NK-92 treated with Interleukin-12 subunit alpha and Interleukin-12 subunit beta, amount 100 ng/mL, for 24 hours (cell line): ENCODE measurements at places on chromosomes 4 and X.

DNA sequence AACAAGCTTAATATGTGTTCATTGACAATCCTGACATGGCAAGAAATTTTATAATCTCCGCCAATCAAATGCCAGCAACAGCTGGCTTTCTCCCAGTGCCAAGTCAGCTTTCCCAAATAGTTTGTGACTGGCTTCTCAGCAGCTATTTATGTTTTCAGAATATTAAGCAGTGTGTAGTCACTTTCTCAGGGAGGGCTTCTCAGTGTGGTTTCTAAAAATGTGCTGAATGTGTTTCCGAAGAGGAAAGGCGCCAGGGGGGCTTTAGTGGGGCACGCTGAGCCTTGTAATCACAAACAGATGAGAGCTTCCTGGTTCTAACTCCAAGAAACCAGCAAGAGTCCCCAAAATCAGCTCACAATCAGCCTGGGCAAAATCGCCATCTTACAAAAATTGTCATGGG lies 258.7 kb upstream of the CPEB2 start:
- no peak for DNase-seq

DNA sequence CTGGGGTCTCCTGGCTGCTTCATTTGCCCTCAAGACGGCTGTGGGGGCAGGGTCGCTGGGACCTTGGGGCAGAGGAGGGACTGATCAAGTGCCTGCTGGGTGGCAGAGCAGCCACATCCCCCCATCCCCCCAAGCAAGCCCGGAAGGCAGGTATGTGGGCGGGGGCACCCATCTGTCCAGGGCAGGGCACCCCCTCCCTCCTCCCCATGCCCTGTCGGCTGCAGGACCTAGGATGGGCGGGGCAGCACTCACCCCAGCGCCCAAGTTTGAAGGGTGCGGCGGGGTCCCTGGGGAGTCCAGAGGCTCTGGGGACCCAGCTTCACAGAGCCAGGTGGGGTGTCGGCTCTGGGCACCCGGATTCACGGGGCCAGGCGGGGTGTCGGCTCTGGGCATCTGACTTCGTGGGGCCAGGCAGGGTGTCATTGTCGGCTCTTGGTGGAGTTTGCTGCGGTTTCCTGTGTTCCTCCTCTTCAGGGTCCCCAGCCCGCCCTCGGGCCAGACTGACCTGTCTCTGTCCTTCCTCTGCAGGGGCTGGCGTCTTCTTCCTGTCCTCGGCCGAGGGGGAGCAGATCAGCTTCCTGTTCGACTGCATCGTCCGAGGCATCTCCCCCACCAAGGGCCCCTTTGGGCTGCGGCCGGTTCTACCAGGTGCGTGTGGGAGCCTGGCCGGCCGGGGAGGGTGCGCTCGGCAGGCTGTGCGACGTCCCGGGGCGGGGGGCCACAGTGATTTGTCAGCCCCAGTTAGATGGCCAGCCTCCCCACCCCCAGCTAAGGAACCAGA lies 22.1 kb downstream of the DOK7 start:
- peak; percentile 38 for DNase-seq

GRCh38 chrX:145190801-145191389 lies 56.4 kb upstream of the SPANXN1 start:
- no peak for DNase-seq

GRCh38 chrX:129840344-129840743 lies 3.3 kb downstream of the ZDHHC9 start:
- no peak for DNase-seq

DNA sequence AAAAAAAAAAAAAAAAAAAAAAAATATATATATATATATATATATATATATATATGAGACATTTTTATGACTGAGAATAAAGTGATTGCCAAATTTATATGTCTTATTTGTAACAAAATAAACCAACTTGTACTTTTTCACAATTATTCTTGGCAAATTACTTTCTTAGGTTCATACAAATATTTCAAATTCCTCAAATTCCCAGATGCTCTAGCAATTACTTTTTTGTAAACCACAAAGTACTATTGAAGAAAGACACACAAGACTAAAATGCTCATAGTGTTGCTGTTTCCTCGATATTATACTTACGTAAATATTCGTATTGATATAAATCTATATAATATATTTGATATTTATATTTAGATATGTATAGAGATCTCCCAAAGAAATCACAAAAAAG lies 390.0 kb downstream of the FAT4 start:
- DNase-seq, result no peak

- DNase-seq, result no peak
Measured at GRCh38 chr4:34814266-34814665, 1430.0 kb downstream of the ARAP2 start.

GRCh38 chrX:129714581-129714980 lies 24.2 kb upstream of the XPNPEP2 start:
- no peak for DNase-seq

GRCh38 chrX:40291553-40291952 lies 193.8 kb upstream of the BCOR start:
- no peak for DNase-seq

DNA sequence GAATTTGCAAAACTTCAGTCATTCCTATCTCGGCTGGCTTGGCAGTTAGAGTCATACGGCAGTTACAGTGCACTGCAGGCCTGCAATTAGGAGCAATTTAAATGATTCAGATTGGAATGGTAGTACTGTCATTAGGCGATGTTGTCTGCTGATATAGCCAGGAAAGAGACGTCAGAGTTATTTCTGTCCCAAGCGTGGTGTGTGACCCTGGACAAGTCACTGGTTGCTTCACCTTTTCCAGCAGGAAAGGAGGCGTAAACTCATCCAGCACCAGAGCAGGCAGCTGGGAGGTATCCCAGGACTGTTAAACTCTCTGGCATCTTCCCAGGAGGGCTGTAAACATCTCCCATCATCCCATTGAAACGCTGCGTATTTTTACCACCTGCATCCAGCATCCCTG lies 836 bp upstream of the LNX1 start:
- no peak for DNase-seq

GRCh38 chr4:8552024-8552423 lies 28.2 kb upstream of the GPR78 start:
- no peak for DNase-seq

GRCh38 chr4:109419679-109420078 lies 13.9 kb upstream of the SEC24B start:
- no peak for DNase-seq

DNA sequence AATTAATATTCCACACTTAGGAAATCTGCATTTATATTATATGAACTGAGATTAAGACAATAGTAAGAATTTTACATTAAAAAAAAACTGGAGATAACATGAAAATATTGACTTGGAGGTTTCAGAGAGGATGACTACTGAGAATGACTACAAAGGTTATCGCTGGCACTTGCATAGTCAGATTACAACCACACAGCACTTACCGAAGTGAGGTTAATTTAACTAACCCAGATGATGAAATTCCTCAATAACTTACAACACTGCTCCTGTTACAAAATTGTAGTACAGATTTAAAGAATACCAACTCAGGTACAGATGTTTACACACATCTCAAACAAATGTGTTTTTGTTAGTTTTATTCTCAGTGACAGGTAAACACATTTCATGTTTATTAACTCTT lies 283.5 kb downstream of the CAMK2D start:
- DNase-seq, result no peak

- DNase-seq, result no peak
Measured at GRCh38 chrX:332916-333610, 14.5 kb upstream of the GTPBP6 start.

DNA sequence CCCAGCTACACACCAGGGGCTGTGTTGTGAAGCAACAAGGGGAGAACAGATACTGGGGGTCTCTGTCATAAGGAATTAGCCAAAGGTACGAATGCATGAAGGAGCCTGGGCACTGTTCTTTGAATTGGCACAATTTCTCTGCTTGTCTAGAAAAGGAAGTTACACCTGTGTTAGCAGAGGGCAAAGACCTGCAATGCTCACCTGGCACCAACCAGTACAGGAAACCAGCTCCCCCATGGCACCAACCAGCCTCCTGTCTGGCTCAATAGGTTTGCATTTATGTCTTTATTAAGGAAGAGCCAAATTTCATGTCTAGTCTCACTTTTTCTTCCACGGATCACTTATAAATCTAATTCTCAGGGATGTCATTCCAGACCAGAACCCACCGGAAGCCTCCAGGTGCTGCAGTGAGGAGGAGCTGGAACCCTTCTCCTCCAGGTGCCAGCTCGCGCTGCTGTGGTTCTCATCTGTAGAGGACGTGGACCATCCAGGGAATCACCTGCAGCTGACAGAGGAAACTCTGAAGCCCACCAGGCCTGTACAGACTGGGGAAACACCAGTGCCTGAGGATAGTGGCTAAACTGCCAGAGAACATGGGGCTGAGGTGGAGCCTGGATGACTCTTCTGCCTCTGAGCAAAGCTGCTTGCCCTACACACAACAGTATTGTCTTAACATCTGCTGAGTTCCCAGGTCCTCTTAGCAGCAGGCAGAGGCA lies 113.4 kb upstream of the TRIM2 start:
- no peak for DNase-seq

DNA sequence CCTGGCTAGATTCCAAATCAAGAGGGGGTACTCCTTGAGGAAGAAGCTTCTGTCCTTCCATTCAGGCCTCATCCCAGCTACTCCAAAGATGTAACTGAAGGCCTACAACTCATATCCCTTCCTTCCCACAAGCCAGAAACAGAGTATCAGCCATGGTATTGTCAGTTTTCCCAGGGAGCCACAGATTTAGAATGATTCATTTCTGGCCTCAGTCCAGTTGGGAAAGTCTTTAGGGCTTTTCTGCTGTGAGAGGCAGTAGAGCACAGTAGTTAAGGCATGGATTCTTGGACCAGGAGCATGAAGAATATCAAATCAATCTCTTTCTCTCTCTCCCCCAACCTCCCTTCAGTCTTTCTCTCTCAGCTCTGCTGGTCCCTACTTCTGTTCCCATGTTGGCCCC lies 505.0 kb downstream of the BCOR start:
- DNase-seq, result no peak

GRCh38 chr4:6944301-6945051 lies 34.9 kb downstream of the TBC1D14 start:
- DNase-seq, result no peak

DNA sequence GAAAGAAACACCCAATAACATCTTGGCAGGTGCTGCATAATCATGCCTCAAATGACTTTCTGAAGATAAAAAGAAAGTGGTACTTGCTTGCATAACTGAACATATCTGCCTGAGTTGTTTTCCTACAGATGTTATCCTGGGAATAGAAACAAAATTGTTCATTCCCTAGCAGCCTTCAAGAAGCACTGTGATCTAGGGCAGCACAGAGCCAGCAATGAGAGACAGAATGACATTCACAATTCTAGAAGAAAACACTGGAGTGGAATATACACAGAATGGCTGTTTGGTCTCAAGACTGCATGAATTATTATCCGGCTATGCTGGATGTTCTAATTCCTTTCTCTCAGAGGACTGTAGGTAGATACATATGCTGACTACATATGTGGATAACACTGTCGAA lies 790.9 kb downstream of the PDHA2 start:
- no peak for DNase-seq

DNA sequence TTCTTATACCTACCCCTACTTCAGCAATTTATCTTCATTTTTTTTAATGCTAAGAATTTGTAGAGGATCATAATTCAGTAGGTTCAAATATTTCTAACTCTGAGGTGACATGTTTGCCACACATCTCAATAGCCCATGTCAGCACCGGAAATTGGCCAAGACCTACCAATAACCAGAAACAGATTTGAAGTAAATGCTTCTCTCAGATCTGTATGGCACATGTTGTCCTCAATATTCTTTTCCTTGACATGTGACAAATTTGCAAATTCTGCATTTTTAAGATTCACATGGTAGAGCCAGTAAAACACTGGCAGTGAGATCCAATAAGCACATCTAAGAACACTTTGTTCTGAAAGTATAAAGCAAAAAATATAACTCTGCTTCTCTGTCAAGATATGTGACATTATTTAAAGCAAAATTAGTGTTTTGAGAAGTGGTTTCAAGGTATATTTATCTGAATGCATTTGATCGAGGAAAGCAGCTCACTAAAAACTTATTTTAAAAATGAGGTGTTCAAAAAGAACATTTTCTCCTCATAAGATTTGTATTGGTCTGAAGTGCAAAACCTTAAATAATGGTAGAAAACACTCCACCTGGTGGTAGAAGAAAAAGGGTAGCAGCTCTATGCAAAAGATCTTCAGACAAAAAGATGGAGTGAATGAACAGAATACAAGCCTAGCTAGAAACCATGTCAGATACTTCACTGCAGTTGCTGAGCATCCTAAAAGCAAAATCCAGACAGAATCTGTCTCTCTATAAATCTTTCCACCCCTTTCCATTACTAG lies 513.8 kb upstream of the FAM241A start:
- DNase-seq, result no peak

DNA sequence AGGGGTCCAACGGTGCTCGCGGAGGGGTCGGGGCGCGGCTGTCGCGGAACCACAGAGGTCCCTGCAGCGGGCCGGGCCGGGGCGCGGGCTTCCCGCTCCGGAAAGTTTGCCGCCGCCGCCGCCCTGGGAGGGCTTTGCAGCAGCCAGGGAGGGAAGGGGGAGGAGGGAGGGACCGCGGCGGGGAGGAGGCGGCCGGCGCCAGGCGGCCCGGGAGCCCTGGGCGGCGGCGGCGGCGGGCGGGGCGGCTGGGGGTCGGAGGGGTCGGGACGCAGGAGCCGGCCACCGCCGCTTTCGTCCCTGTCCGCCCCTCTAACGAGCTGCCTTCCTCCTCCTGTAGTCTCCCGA lies 375 bp downstream of the FGFR3 start:
- DNase-seq, result no peak

GRCh38 chr4:100257567-100257966 lies 67.3 kb upstream of the DDIT4L start:
- DNase-seq, result no peak

DNA sequence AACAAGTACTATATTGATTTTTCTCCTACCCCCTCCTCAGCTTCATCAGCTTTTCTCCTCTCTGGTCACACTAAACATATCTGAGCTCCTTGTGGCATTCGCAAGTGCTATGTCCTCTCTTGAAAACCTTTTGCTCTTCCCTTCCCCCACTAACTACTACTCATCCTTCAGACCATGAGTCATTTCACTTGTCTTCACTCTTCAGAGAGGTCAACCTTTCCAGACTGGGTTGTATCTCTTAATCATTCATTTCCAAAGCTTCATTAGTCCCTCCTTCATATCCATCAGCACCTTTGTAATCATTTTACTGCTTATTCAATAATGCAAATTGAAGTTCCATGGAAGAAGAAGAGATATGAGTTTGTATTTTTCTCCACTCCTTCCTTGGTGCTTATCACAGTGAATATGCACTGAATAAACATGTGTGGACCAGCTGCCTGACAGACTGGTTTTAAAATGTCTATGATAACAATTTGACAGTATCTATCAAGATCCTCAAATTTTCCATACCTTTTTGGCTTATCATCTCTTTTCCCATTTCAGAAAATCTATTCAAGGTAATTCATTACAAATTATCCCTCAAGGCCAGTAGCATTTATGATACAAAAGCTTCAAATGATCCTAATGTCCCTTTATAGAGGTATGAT lies 28.4 kb downstream of the DDX60L start:
- DNase-seq, result no peak

- DNase-seq, result no peak
Measured at GRCh38 chr4:106160560-106160959, 155.4 kb downstream of the TBCK start.

- no peak for DNase-seq
Measured at GRCh38 chr4:41934514-41934900, 722 bp upstream of the TMEM33 start.
